ENCODE measurements at places on chromosomes 2 and 18. TPM values are rescaled to one million over a fixed set of nuclear protein-coding genes. Genes with fewer than 3 reads are reported as not detected.

GRCh38 chr2:46519265-46519664 is 39.9 kb downstream of the TMEM247 start:
- no peak for DNase-seq

DNA sequence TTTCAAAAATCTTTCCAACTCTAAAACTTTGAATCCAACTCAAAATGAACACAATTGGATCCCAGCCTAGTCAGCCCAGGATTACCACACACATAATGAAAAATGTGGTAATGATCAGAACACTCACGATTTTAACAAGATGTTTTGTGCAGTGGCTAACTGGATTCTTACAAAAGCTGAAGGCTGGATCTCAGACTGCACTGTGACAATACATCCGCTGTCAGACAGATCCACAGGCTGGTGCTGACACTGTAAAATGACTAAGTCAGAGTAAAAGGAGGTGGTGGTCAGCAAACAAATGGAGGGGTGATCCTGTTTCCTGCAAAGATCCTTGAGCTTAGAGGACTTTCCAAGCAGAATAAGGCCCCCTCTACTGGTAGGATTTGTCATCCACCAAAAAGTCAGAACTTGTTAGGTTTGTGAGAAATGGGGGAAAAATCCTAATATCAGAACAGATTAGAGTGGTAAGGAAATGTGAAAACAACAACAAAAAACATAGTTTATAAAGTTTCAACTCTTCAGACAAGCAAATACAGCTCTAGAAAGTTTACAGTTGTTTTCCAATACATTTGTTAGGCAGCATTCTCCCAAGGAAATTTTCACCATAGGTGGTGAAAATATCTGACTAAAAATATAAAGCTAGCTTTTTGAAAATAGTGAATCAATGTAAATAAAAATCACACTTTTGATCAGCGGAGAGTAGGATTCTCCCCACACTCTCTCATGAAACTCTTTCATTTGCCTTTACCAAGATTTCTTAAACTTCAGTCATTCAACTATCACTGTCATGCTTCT is 211.9 kb downstream of the AGPS start:
- DNase-seq: peak; percentile 25

DNA sequence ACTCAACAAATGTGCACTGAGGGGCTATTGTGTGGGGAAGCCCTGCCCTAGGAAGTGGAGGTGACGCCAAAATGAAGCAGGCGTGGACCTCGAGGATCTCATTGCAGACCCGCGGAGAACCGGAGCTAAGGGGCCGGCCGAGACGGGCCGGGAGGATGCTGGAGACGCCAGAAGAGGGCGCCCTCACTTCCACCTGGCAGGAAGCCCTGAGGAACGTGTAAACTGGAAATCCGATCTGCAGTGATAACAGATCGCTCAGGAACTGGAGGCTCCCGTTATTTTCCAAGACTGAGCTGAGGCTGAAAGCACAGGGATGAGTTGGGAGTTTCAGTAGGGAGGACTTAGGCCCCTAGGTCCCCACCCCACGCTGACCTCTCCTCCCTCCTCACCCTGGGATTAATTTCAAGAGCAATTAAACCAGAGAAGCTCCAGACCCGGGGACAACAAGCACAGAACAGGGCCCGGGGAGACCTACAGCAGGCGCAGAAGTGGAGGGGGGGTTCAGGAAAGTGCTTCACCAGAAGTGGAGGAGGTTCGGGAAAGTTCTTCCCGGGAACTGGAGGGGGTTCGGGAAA is 7.7 kb upstream of the COL6A3 start:
- peak; percentile 77 for DNase-seq

- DNase-seq: no peak
These were observed 97.0 kb downstream of the XRCC5 start for GRCh38 chr2:216206041-216206703.

DNA sequence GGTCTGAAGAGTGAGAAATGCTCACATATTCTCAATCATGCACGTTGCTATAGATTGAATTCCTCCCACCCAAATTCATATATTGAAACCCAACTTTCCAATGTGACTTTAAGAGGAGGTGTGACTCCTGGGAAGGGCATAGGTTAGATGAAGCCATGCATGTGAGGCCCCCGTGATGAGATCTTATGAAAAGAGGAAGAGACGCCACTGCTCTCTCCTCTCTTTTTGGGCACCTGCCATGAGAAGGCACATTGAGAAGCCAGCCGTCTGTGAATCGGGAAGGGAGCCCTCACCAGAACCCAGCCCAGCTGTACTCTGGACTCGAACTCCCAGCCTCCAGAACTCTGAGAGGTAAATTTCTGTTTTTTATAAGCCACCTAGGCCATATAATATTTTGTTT is 842.6 kb upstream of the SALL3 start:
- no peak for DNase-seq

Gene NFATC1
- total RNA-seq: 18.6 TPM

Data from heart right ventricle (tissue), 16 donors.